ENCODE measurements at places on chromosomes 4 and X.

GRCh38 chr4:144902614-144903013 lies 195.4 kb downstream of the ANAPC10 start:
- DNase-seq: no peak

DNA sequence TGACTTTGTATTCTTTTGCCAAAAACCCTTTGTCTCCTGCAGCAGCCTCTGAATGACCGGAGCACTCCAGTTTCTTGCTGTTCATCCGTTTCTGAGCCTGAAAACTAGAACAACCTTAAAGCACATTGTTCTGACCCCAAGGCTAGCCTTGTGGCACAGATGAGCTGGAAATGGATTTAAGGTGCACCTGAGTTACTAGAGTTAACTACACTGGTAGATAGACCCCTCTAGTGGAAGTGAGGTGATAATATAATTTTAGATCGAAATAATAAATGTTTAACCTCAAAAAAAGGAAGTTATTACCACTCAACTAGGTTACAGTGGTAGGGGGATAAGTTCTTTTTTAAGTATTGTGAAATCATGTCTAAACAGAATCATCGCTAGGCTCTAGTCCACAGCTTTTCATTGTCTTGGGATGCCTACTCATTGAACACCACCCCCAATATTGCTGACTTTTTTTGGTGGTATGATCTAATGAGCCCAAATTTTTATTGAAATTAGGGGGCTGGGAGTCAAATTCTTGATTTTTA lies 2.7 kb downstream of the PLS3 start:
- peak; percentile 27 for DNase-seq

GRCh38 chr4:107213880-107214279 lies 177.8 kb upstream of the DKK2 start:
- DNase-seq: no peak

- no peak for DNase-seq
Observed at GRCh38 chrX:81003491-81004185, 194.0 kb upstream of the BRWD3 start.

- no peak for DNase-seq
Observed at GRCh38 chr4:94653095-94653649, 104.6 kb upstream of the BMPR1B start.

GRCh38 chr4:176792326-176793059 lies at the start of gene VEGFC:
Gene VEGFC, minus strand, starts transcription at chr4:176792922. Its CDS starts 611 bp downstream, at chr4:176792311.
- DNase-seq: peak; percentile 79
